ENCODE measurements at places on chromosomes 16 and 17. TPM values are rescaled to one million over a fixed set of nuclear protein-coding genes. Genes with fewer than 3 reads are reported as not detected.
A peak's percentile ranks its signal among the peaks of the same experiment; 100 is the strongest.

DNA sequence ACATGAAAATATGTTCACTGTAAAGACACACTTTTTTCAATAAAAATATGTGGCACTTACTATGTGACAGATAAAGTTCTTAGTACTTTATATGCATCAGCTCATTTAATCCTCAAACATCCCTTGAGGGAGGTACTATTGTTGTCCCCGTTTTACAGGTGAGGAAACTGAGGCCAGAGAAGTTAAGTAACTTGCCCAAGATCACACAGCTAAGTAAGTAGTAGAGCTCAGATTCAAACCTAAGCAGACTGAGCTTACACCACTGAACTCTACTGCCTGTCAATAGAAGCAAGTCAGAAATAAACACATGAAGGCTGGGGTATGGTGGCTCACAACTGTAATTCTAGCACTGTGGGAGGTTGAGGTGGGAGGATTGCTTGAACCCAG lies 13.9 kb downstream of the CDH3 start:
- H3K27ac ChIP-seq, result no peak overlapping the region
- peaks cover 13% of the 10 kb centered on the region for H3K4me1 ChIP-seq
- no peak for DNase-seq

Gene FLYWCH2
- 15.2 TPM for total RNA-seq

GRCh38 chr17:62627219-62627903 lies at the start of gene MRC2:
Gene MRC2 (plus strand): TSS chr17:62627670. CDS start chr17:62627803, 133 bp downstream.
- peaks cover 1% of the 10 kb centered on the region for H3K36me3 ChIP-seq
- H3K4me3 ChIP-seq, result peak within 1 kb of the TSS; percentile 84
- no peak within 1 kb of the TSS for H3K27ac ChIP-seq
- peaks cover 20% of the 10 kb centered on the region for H3K27me3 ChIP-seq
- H3K4me1 ChIP-seq, result peaks cover 5% of the 10 kb centered on the region

DNA sequence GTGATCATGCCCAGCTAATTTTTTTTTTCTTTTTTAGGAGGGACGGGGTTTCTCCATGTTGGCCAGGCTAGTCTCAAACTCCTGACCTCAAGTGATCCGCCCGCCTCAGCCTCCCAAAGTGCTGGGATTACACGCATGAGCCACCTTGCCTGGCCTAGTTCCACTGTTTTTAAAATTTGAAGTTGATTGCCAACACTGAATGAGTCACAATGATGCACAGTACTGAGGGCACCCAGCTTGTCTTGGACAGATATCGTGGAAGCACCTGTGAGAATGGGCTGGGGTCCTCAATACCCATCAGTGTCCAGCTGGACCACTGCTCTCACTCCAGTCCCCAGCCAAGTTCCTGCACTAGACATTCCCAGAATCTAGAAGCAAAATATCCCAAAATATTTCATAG lies 2.5 kb downstream of the KNOP1 start:
- H3K36me3 ChIP-seq, result peaks cover 23% of the 10 kb centered on the region
- no peak overlapping the region for H3K27ac ChIP-seq
- no peaks in the 10 kb centered on the region for H3K27me3 ChIP-seq
- DNase-seq, result no peak
- peaks cover 47% of the 10 kb centered on the region for H3K4me1 ChIP-seq

Gene IRX6
- not detected for total RNA-seq

Gene AARS1
- total RNA-seq, result 237 TPM

Gene CTF1
- 0.27 TPM for total RNA-seq

GRCh38 chr17:13743906-13744305 lies 142.2 kb upstream of the HS3ST3A1 start:
- H3K4me3 ChIP-seq, result no peak overlapping the region
- no peaks in the 10 kb centered on the region for H3K4me1 ChIP-seq
- H3K36me3 ChIP-seq, result no peaks in the 10 kb centered on the region
- H3K27ac ChIP-seq, result no peak overlapping the region
- no peak for DNase-seq
- H3K27me3 ChIP-seq, result no peaks in the 10 kb centered on the region

DNA sequence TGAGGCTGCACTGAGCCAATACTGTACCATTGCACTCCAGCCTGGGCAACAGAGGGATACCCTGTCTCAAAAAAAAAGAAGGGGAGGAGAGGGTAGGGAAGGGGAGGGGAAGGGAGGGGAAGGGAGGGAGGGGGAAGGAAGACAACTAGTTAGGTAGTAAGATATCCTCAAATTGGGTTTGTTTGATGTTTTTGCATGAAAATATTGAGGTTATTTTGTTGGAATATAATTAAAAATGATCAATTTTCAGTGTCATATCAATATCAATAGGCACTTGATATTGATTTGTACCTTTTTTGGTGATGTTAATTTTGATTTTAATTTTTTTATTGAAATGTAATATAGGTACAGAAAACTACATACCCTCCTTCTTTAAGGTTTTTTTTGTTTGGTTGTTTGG lies 16.6 kb upstream of the PDP2 start:
- no peak overlapping the region for H3K4me3 ChIP-seq
- DNase-seq, result no peak
- H3K4me1 ChIP-seq, result peaks cover 2% of the 10 kb centered on the region
- no peak overlapping the region for H3K27ac ChIP-seq
- no peaks in the 10 kb centered on the region for H3K27me3 ChIP-seq

DNA sequence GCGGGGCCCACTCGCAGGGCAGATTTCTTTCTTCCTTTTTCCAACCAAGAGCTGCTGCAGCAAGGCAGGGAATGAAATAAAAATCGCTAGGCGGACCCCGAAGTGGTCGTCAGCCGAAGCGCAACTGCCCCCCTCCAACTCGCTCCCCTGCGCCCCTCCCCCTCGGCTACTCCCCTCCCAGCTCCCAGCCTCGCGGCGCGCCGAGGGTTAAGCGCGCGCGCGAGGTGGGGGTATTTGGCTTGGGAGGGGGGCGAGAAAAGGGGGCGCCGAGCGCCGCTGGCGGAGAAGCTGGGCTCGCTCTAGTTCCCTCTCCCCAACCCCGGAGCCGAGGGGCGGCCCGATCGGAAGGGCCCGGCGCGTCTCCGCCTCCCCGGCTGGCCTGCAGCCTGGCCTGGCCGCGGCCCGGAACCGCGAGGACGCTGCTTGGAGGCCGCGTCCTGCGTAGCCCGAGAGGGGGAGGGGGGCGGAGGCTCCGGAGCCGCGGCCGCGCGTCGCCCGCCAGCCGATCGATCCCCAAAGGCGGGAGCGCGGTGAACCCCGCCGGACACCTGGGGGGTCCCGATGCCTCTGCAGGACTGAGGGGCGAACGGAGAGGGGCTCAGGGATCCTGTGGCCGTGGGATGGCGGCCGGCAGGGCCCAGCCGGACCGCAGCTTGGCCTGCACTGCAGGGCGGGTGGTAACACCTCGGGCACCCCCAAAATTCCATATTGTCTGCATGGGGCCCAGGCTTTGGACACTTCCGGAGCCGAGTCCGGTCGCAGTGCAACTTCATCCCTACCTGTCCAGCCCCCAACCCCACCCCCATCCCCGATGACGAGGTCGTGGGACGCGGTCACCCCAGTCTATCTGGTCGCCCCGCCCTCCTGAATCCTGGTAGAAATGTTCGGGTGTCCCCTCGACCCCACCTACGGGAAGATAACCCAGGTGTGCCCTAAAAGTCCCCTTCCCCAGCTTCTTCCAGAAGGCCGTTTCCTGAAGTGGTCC lies 4.9 kb upstream of the CBX4 start:
- DNase-seq, result no peak
- no peak overlapping the region for H3K27ac ChIP-seq
- H3K4me3 ChIP-seq, result peak overlapping the region; percentile 66
- H3K27me3 ChIP-seq, result peaks cover 46% of the 10 kb centered on the region

GRCh38 chr17:64356776-64357175 lies 33.9 kb downstream of the PECAM1 start:
- H3K4me1 ChIP-seq, result peaks cover 9% of the 10 kb centered on the region
- H3K27ac ChIP-seq, result no peak overlapping the region
- DNase-seq, result no peak
- H3K27me3 ChIP-seq, result no peaks in the 10 kb centered on the region
- H3K4me3 ChIP-seq, result no peak overlapping the region
- peaks cover 2% of the 10 kb centered on the region for H3K36me3 ChIP-seq

DNA sequence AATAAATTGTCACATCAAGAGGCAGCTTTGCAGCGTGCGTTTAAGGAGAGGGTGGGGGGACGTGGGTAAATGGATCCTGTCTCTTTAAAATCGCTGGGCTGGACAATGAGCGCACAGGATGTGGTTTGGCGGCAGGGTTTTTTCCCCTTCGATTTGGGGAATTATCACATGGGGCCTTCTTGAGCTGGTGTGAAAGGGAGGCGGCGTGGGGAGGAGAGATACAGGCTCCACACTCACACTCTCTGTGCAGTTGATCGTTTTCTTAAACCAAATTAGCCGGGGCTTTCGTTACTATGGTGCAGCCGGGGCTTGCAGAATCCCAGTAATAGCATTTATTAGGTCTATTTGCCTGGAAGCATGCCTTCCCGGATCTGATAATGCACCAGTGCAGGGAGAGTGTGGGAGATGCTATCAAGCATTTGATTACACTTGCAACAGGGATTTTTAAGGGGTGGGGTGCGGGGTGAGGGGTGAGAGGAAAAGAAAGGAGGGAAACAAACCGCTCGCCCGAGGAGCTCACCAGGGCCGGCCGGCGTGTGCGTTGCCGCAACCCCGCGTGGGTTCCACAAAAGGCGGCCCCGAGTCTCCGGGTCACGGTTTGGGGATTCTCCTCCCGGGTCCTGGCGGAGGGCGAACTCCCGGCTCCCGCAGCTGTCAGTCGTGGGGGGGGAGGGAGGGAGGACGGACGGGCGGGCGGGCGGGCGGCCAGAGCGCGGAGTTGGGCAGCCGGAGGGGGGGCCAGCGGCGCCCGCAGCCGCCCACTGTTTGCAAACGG lies 58.8 kb upstream of the GSE1 start:
- H3K4me3 ChIP-seq, result peak overlapping the region; percentile 79
- peak overlapping the region; percentile 93 for H3K27ac ChIP-seq
- peaks cover 3% of the 10 kb centered on the region for H3K36me3 ChIP-seq
- H3K4me1 ChIP-seq, result peaks cover 42% of the 10 kb centered on the region

- peaks cover 40% of the 10 kb centered on the region for H3K27me3 ChIP-seq
- H3K27ac ChIP-seq, result no peak overlapping the region
- DNase-seq, result peak; percentile 82
Observed at GRCh38 chr16:57810197-57811031, 8.1 kb upstream of the KIFC3 start.

Gene COX6A2
- total RNA-seq, result not detected

GRCh38 chr17:58278661-58279015 lies 2.1 kb downstream of the MPO start:
- H3K27ac ChIP-seq, result no peak overlapping the region
- H3K4me1 ChIP-seq, result peaks cover 4% of the 10 kb centered on the region
- H3K4me3 ChIP-seq, result no peak overlapping the region
- H3K27me3 ChIP-seq, result peaks cover 22% of the 10 kb centered on the region
- H3K36me3 ChIP-seq, result no peaks in the 10 kb centered on the region
- DNase-seq, result no peak

Gene NAGS
- total RNA-seq, result 0.31 TPM

DNA sequence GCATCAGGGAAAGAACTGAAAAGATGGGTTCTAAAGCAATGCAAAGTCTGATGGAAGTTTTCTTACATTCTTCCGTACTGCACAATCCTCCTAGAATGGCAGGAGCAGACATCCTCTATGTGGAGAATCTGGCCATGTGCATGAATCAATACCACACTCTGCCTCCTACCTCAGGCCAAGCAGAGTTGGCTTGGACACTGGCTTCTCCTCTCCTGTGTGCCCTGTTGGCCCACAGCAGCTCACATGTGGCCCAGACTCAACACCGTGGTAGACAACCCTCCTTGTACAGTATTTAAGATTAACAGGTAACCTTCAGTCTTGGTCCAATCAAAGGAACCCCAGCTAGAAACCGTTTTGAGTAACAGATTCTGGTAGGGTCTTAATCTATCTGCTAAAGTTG lies 101.9 kb downstream of the ZFHX3 start:
- H3K4me1 ChIP-seq, result no peaks in the 10 kb centered on the region
- H3K4me3 ChIP-seq, result no peak overlapping the region
- no peak for DNase-seq
- no peak overlapping the region for H3K27ac ChIP-seq

DNA sequence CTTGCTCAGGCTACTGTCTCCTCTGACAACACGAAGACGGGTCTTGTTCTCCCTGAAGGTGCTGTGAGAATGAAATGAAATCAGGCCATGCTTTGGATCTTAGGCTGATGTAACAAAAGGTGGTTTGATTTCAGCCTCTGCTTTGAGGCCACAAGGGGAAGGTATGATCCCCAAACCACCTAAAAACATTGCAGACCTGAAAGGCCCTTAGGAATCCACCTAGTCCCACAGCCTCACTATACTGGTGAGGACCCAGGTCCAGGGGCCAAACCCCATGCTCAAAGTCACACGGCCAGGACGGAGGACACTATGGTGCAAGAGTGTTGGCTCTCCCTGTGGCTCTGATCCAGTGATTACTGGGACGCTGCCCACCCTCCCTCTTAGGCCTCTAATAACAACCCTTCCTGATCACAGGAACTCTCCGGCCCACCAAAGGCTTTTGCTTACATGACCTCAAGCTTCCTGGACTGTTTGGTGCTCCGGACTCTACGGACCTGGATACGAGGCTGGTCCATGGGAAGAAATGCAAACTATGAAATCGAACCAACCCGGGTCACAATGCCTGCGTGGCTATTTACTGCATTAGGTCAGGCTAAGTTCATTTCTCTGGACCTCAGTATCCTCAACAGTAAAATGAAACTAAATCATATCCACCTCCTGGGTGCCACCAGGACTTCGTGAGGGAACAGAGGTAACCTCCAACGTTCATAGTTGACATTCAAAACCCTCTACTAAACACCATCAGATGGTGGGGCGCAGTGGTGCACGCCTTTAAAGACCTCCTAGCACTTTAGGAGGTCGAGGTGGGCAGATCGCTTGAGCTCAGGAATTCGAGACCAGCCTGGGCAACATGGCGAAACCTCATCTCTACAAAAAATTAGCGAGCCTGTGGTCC lies 1.5 kb downstream of the TRIM25 start:
- H3K36me3 ChIP-seq, result peaks cover 49% of the 10 kb centered on the region
- peak overlapping the region; percentile 98 for H3K27ac ChIP-seq
- peaks cover 54% of the 10 kb centered on the region for H3K4me1 ChIP-seq
- H3K4me3 ChIP-seq, result peak overlapping the region; percentile 83
- no peaks in the 10 kb centered on the region for H3K27me3 ChIP-seq

GRCh38 chr16:66653581-66654350 lies 42.8 kb downstream of the CMTM4 start:
- DNase-seq, result no peak
- no peak overlapping the region for H3K27ac ChIP-seq
- H3K4me1 ChIP-seq, result peaks cover 13% of the 10 kb centered on the region
- H3K27me3 ChIP-seq, result peaks cover 3% of the 10 kb centered on the region
- no peak overlapping the region for H3K4me3 ChIP-seq
